Ascending aorta (tissue), 2 donors: ENCODE measurements at places on chromosomes 12 and 14. TPM values are rescaled to one million over a fixed set of nuclear protein-coding genes. Genes with fewer than 3 reads are reported as not detected.

DNA sequence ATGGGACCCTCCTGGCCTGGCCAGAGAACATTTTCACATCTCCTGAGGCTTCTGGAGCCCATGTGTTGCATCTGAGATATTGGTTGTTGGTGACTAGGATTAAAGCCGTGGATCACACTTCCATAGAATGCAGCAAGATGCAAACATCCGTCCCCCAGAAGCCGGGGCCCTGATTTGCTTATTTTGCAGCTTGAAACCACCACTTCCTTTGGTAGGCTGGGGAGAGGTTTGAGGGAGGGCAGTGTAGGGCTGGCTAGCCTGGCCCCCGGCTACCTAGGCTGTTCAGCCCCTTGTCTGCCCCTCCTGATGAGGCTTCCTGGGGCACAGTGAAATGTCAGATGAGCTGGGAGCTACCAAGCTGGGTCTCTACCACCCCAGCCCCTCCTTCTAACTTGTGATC, 209.7 kb upstream of the PWP1 start:
- no peak for DNase-seq

The ABHD4 gene
- 33.5 TPM for total RNA-seq

DNA sequence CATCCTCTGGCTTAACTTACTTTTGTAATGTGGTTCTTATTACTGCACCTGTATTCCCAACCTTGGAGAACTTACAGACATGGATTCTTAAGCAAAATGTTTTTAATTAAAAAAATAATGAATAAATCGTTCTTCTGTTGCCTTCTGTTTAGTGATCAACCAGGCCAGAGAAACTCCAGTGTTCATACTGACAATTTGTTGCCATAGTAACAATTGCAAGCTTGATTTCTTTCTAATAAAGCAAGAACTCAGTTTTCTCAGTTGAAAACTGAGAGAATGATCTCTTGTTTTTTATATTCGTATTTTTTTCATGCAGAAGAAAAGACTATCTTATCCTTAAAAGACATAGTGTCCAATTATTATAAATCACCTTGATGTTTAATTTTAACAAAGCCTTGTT, 106.5 kb upstream of the LMNTD1 start:
- no peak for DNase-seq

GRCh38 chr12:10131111-10131690, 1.2 kb upstream of the CLEC7A start:
- DNase-seq = no peak

GRCh38 chr14:93645200-93645599, 143.1 kb downstream of the PRIMA1 start:
- no peak for DNase-seq

- DNase-seq = no peak
Observed at GRCh38 chr14:70896981-70897380, 10.3 kb upstream of the PCNX1 start.

GRCh38 chr14:80059041-80059440, 152.3 kb downstream of the DIO2 start:
- no peak for DNase-seq

DNA sequence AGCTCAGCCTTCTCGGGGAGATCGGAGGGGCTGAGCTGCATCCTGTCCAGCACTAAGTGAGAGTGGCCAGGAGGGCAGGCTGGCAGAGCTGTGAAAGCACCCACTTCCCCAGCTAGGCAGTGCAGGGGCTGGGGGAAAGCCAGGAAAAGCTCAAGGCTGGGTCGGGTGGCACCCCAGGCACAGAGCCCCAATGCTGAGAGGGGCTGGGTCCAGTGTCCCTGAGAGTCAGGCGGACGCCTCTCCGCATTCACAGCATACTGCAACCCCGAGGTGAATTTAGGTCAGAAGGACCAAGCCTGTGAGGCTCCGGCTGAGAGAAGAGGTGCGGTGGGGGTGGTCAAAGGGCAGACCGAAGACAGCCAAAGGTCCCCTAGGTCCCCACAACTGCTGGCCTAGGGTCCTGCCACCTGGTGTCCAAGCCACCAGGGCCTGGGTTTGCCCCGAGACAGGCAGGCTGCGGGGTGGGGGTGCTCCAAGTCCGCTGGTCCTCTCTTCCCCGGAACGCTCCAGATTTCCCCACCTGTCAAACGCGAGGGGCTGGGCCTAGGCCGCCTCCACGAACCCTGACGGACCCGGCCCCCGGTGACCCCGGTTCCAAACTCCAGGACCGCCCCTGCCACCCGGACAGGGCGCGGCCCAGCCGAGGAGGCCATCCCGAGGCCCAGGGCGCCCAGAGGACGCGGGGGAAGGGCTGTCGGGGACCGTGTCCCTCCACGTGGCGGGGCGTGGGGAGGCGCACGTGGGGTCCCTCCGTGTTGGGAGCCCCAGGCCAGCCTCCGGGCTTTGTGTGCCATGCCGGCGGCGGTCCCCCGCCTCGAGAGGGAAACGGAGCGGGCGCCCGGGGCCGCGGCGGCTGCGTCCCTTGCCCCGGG, 527 bp downstream of the CAMKK2 start:
- peak; percentile 71 for DNase-seq

GRCh38 chr12:76669981-76670380, 93.9 kb upstream of the ZDHHC17 start:
- no peak for DNase-seq

GRCh38 chr14:56648508-56649301, 69.1 kb downstream of the TMEM260 start:
- DNase-seq = no peak

The GDF3 gene
- not detected for total RNA-seq

DNA sequence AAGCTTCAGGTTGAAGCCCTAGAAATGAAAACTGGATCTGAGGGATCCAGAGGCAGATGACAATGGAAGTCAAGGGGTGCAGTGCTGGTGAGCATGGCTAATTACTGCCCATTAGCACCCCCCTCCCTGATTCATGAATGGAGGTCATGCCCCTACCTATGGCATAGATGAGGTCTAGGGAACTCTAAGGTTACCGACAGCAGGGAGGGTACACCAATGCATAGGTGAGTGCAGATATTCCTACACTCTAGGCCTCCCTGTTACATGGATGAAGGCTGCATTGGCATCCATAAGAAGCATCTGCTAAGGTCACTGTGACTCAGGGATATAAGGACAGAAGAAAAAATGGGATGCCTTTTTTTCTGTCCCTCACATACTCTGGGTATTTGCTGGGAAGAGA, 147.3 kb downstream of the CCDC59 start:
- no peak for DNase-seq

DNA sequence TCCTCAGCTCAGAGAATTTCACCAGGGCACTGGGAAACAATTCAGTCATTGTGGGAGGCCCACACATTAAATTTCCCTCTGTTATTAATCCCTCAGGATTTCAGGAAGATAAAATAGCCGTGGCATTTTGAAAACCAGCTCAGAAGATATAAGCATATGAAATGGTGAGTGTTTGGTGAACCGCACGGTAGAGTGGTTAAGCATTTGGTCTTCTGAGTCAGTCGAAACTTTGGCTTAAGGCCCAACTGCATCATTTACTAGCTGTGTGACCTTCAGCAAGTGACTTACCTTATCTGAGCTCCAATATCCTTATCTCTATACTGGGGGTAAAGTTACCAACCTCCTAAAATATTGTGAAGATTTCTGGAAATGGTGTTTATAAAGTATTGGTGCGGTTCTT, 5.2 kb upstream of the VRK1 start:
- DNase-seq = no peak

DNA sequence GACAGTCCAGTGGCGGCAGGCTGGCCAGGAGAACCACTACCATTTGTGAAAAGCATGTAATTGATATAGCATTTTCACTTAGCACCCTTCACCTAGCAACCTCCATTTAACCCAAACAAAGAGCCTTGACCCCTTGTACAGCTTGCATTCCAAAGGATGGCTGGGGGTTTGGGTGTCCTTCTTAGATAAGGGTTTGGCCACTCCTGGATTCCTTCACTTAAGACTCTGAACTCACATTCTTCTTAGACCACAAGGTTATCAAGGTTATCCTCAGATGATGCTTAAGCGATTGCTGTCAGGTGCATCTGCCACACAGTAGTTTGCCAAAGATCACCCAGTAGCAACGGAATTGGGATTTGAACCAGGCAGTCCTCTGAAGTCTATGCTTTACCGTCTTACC, 102.8 kb downstream of the ZNF664 start:
- no peak for DNase-seq

DNA sequence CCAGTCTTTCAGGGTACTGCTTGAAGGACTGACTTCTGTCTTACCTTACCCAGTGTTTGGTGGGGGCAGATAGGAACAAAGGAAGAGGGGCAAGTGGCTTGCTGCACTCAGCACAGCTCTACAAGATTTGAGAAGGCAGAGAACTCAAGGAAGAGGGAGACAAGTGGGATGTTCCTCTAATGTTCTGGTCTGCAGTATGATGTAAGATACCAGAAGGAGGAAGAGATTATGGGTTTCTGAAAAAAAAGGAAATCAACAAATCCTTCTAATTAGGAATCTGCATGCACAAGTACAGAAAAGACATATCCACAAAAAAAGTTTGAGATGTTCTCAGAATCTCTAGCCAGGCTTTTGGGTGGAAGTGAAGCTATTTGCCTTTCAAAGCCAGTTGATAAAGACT, 37.1 kb downstream of the USP15 start:
- no peak for DNase-seq

DNA sequence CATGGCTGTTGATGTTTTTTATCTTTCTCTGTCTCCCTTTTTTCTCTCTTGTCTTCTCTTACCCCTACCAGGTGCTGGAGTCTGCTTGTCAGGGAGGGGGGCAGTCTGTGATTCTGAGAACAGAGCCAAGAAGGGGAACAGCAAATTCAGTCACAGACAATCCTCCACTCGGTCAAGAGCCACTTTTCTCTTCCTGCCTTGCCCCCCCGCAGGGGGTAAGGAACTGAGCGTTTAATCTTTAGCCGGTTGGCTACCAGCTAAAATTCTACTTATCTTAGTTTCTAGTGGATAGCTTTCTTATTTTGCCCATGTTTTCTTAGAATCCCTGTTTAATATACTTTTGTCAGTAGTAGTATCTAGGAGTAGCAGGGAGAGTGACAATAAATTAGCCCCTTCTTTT, 1.9 kb downstream of the RIMKLB start:
- no peak for DNase-seq

- DNase-seq = no peak
Observed at GRCh38 chr12:12880537-12880936, 10.8 kb upstream of the GPRC5A start.

The SIRT4 gene
- not detected for total RNA-seq

DNA sequence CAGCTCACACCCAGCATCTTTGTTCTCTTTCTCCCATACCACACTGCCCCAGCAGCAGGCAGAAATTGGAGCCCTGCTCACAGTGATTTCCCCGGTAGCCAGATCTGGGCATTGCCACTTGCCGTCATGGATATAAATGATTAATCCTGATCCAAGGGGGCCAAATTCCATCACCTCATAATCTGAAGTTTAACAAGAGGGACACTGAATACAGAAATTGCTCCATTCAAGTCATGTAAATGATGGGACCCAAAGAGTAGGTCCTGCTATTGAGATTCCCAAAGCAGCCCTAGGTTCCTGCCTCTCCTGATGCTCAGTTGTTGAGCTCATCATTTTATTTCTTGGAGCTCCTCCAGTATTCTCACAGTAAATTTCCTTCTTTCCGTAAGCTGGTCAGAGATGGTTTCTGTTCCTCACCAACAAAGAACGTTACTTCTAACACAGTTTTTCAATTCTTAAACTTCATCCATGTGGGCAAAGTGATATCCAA, 11.7 kb downstream of the ITPR2 start:
- DNase-seq = no peak

The ADGRD1 gene
- total RNA-seq = 46.9 TPM

- DNase-seq = peak; percentile 64
Observed at GRCh38 chr14:104353921-104354701, 215.7 kb downstream of the KIF26A start.

The TTC5 gene
- 7.8 TPM for total RNA-seq

DNA sequence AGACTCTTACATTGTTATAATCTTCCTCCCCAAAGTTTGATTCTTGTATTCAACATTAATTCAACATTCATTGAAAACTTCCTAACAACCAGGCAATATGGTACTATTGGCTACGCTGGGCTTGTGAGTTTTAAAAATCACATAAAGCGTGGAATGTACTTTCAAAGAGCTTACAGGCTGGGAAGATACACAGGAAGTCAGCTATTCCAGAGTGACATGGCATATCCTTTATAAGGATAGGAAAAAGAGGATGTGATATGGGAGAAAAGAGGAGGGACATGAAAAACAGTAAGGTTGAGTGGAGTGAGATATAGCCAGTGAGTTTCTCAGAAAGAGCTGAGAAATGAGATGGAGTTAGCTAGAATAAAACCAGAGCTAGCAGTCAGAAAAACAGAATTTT, 103.6 kb upstream of the ATF7IP start:
- DNase-seq = no peak

- no peak for DNase-seq
Observed at GRCh38 chr12:66900616-66901015, 221.7 kb upstream of the GRIP1 start.

DNA sequence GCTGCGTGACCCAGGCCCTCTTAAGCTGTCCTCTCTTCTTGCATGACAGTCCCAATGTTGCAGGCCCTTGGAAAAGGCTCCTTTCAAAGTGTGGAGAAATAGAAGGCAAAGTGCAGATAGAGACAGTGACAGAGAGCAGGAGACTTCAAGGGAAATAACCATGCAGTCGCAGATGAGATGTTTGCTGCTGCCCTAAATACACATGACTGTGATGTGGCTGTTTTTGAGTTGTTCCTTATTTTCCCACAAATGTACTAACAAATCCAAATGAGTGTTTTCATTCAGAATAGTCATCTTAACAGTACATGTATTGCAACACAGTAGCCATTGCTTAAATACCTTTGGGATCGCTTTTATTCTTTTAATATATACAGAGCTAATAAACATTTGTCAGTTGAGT, 101.6 kb downstream of the SLC15A5 start:
- no peak for DNase-seq

GRCh38 chr12:122995503-122996187, 15.2 kb downstream of the ARL6IP4 start:
- no peak for DNase-seq

DNA sequence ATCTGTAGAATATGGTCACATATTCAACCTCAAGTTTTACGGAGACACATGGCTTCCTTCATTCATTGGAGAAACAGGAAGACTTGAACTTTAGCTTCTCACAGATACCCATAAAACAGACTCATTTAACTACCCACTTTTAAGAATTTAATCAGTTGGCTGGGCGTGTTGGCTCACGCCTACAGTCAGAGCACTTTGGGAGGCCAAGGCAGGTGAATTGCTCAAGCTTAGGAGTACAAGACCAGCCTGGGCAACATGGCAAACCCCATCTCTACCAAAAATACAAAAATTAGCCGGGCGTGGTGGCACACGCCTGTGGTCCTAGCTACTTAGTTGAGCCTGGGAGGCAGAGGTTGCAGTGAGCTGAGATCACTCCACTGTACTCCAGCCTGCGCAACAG, 64.7 kb upstream of the STAC3 start:
- no peak for DNase-seq

GRCh38 chr12:40033242-40033630, 72.6 kb downstream of the SLC2A13 start:
- no peak for DNase-seq

GRCh38 chr12:67813456-67813904, 164.9 kb downstream of the DYRK2 start:
- DNase-seq = no peak

The NRXN3 gene
- 21.0 TPM for total RNA-seq

The PLEKHG7 gene
- total RNA-seq = not detected
